ENCODE measurements at places on chromosomes 4 and X. TPM values are rescaled to one million over a fixed set of nuclear protein-coding genes. Genes with fewer than 3 reads are reported as not detected.

The P2RY4 gene
- total RNA-seq: not detected

The EXOC1L gene
- not detected for total RNA-seq

The DMP1 gene
- not detected for total RNA-seq

The LRP2BP gene
- total RNA-seq: 0.49 TPM

The PCDH10 gene
- total RNA-seq: not detected

The OPN1LW gene
- total RNA-seq: not detected

The PABPC1L2A gene
- total RNA-seq: not detected

The GDPD2 gene
- not detected for total RNA-seq

The NDST4 gene
- total RNA-seq: not detected

GRCh38 chr4:185183622-185184281 lies 20.0 kb downstream of the CFAP97 start:
- peak; percentile 67 for DNase-seq

DNA sequence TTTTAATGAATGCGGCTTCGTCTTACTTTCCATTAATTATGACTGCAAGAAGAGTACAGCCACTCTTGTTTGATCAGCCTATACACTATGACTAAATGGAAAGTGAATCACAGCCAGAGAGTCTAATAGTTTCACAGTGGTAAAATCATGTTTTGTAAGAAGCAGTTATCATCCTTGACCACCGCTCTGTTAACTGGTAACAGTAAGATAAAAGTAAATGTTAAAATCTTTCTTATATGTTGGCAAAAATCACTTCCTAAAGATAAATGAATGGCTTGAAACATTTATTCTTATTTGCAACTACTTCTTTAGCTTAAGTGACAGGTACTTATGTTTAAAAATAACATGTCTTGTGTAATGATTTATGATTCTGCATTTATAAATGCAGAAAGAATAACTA lies 13.2 kb downstream of the GALNT7 start:
- no peak for DNase-seq

GRCh38 chrX:72308566-72309296 lies 3.0 kb upstream of the CITED1 start:
- DNase-seq: peak; percentile 68

GRCh38 chr4:153758136-153758535 lies 1.7 kb downstream of the RNF175 start:
- DNase-seq: no peak

- no peak for DNase-seq
These were observed 223.0 kb downstream of the TACR3 start for GRCh38 chr4:103496800-103497199.

- DNase-seq: no peak
These were observed 67.9 kb downstream of the FAM47C start for GRCh38 chrX:37075892-37076595.

DNA sequence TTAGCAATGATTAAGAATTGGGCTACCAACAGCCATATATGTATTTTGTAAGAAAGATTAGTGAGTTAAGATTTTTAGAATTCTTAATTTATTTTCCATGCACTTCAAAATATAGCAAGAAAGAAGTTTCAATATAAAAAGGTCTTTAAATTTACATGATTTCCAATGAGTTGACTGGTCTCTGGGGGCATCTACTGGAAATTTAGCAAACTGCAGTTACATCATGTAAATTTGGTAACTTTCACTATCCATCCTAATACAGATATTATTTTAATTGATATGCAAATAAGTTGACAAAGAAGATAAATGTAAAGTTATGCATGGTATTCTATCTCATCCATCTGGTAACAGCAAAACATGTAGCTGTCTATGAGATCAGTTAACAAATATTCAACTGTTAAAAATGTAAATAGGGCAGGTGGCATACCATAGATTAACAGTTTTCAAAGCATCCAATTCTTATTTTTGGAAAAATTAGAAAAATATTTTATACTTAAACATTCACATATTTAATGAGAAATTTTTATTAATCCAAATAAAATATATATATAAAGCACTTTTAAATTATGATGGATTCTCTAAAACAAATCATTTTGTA lies 29.1 kb downstream of the TTC29 start:
- DNase-seq: peak; percentile 5

- no peak for DNase-seq
These were observed at the start of gene CLIC2 for GRCh38 chrX:155334486-155335336. Gene CLIC2, minus strand, starts transcription at chrX:155334614. Its CDS starts 187 bp downstream, at chrX:155334427.

- DNase-seq: peak; percentile 25
These were observed 10.4 kb downstream of the SLC9B1 start for GRCh38 chr4:103008875-103009729.

- DNase-seq: no peak
These were observed 1.4 kb downstream of the CD99 start for GRCh38 chrX:2692221-2693112.

DNA sequence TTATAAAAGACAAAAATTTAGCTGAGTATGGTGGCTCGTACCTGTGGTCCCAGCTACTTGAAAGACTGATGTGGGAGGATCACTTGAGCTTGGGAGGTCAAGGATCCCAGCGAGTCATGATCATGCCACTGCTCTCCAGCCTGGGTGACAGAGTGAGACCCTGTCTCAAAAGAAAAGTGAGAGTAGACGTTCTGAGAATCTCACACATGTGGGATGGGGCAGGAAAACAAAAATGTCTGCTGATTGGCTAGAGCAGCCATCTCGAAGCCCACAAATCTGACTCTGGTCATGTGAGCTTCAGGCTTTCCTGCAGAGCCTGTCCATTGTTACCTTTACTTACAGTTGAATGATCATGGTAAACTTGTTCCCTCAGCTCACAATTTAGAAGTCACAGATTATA lies 23.1 kb upstream of the SLC9A7 start:
- DNase-seq: no peak

DNA sequence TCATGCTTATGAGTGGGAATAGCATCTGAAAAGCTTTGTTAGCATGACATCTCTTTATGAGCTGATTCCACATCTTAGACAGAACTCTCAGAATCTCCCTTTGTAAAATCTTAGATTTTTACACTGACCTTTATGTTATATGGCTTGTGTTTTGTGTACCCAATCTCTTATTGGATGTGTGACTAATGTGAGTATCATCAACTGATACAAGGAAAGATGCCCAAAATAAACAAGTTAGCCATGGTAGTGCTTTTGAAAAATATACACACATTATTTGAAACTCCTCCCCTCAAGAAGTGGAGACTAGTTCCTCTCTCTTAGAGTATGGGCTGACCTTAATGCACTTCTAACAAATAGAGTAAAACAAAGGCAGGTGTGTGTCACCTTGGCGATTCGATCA lies 160.1 kb upstream of the NRK start:
- DNase-seq: no peak

DNA sequence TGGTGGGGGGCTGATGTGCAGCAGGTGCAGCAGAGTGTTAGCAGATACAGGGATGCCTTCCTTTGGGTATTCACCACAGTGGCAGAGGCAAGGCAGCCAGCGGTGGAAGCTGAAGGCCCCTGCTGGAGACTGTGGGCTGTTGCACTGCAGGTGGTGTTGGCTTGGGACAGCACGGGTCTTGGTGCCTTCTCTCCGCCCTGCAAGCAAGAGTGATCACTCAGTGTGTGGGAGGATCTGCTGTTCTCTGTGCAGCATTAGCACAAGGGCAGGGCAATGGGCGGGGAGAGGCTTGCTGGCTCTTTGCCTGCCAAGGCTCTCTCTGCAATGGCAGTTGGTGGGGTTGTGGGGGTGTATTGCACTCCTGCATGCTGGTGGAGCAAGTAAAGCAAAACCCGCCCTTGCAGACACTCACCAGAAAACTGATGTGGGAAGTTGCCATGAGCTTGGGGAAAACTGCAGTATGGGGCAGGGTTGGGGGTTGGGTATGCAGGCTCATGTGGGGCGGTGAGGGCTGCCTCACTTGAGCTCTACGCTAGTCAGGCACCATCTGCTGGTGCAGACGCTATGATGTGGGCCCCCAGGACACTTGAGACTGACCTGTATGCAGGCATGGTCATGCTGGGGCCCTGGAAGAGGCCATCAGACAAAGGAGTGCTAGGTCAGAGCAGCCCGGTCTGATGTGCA lies 820.8 kb upstream of the GRIA3 start:
- no peak for DNase-seq

- DNase-seq: peak; percentile 89
These were observed 5.0 kb downstream of the TACC3 start for GRCh38 chr4:1726146-1726934.

- no peak for DNase-seq
These were observed 67.9 kb downstream of the PPP3CA start for GRCh38 chr4:101279377-101279871.

DNA sequence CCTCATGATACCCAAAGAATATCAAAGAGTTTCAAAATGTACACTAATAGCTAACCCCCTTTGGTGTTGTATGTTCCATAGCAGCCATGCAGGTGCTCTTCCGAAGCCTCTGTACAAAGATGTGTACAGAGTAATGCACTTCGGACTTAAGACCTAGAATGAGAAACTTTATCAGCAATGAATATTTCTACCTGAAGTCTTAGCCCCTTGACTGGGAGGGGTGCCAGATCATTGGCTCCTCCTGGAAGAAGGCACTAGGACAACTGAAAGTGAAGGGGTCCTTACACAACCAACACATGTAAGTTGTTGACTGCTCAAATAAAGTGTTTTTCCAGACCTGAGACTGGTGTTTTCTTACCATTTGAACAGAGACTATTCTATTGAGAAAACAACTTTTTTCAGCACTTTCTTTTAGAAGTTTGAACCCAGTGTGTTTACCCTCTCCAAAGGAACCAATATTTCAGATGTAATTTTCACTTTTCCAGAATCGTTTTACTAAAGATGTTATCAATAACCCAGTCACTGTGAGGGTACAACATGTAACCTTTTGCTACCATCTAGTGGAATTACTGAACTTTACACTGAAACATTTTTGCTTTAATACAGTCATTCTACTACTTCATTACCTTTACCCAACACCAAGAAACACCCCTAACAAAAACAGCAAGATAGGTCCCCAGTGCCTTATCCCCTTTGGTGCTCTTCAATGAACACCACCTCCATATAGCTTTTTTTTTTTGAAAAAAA lies 33.3 kb upstream of the PRDX4 start:
- DNase-seq: no peak

- no peak for DNase-seq
These were observed 78.7 kb downstream of the ANAPC10 start for GRCh38 chr4:145019346-145019745.

GRCh38 chr4:54637325-54637724 lies 20.4 kb upstream of the KIT start:
- no peak for DNase-seq

DNA sequence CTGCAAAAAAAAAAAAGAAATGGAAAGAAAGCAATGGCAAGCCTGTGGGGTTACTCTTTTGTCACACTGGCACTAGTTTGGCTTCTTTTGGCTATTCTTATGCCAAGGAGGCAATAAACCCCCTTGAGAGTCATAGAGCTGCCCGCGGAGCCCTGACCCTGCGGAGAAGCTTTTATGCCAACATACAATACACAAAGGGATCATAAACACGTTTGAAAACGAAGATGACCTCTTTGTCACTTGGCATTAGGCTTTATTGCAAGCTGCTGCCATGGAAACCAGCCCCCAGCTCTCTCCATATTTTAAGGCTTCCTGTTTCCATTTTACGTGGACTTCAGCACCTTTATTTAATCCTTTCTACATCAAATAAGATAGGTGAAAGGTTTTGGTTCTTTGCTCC lies 7.6 kb downstream of the NEUROG2 start:
- DNase-seq: no peak

DNA sequence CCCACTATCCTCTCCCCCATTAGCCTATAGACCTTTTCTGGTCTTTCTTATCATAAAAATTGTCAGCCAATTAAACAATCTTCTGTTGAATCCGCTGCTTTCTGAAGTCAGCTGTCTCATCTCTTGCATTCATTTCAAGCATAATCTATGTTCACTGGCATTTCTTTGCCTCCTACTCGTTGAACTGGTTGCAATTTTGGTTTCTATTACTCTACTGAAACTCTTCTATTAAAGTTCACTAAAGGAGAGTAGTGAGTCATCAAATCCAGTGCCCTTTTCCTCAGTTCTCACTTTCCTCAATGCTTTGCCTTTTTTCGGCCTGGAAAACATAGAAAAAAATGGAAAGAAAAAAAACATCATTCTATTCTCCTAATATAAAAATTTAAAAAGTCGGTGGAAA lies 23.9 kb upstream of the CXCL13 start:
- no peak for DNase-seq

DNA sequence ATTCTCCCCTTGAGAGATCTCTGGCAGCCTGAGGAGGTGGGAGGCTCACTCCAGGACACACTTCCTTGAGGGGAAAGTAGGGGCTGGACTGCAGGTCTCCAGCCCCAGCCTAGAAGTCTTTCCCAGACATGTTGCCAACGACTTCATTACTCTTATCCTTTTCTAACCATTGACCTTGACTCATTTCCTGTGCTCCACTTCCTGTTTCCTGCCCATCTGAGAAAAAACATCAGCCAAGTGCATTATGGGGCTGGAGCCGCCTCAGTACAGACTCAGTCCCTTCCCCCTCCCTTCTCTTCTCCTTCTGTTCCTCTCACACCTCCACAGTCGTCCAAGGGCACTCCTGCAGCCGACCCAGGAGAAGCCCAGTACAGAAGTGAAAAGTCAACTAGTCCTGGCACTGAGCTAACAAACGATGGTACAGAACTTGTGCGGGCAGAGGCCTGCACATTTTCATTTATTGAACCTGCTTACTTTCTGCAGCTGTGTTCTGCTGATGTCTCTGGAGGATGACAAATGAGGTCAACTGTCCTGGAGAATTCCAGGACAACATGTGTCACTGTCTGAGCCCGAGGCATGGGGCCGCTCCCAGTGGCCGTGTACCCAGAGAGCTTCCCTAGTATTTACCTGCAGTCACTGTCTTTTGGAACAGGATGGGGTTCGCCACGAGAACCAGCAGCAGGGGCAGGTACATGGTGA lies 20.1 kb downstream of the GPR143 start:
- no peak for DNase-seq

Measured in Calu3 (cell line).